ENCODE measurements at places on chromosomes 16 and 17.

DNA sequence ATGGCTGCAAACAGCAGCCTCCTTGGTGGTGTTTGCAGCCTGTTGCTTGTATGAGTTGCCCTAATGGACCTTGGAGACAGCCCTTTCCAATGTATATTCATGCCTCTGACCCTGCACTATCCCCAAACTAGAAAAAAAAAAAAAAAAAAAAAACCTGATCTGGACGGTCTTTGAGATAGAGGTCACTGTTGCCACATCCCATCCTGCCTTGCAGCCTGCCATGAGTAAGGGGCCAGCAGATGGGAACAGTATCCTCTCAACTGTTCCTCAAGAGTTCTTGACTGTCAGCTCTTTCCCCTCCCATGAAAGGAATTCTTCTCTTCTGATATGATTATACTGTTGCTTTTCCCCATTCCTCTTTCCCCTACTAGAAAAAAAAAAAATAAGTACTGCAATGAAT is 152.4 kb downstream of the SSH2 start:
- DNase-seq = no peak

- no peak for DNase-seq
Observed at GRCh38 chr16:88692861-88693260, 6.6 kb upstream of the SNAI3 start.

DNA sequence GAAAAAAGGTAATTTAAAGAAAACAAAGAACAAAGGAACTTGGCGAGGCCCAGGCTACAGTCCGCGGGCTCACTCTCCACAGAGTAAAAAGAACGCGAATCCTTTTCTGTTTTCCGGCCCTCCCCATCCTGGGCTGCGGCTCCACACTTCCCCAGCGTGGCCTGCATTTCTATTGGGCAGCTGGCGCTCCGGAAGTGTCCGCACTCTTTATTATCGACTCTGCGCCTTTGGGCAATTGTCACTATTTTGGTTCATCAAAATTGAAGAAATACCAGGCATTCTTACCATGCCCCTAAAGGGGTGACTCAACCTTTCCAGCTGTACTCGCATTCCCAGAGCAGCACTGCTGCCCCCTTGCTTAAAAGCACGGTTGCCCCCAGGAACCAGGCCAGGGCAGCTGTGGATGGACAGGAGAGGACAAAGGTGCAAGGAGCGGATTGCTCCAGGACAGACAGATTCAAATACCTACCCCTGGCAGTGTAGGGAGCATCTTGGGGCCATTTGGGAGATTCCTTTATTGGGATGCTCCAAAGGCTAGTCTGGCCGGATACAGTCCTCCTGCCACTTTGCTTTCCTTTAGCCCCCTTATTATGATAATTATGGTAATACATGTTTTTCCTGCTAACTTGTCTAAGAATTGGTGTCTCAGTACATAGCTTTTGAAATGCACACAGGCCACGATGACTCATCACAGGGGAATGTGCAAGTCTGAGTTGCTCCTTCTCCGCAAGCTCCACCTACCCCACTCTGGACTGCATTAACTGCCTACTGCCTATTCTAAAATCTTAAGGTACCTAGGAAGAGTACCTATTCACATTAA is 985 bp upstream of the SLFN12 start:
- no peak for DNase-seq

- no peak for DNase-seq
Observed at GRCh38 chr17:45646288-45646988, 137.7 kb upstream of the CRHR1 start.

DNA sequence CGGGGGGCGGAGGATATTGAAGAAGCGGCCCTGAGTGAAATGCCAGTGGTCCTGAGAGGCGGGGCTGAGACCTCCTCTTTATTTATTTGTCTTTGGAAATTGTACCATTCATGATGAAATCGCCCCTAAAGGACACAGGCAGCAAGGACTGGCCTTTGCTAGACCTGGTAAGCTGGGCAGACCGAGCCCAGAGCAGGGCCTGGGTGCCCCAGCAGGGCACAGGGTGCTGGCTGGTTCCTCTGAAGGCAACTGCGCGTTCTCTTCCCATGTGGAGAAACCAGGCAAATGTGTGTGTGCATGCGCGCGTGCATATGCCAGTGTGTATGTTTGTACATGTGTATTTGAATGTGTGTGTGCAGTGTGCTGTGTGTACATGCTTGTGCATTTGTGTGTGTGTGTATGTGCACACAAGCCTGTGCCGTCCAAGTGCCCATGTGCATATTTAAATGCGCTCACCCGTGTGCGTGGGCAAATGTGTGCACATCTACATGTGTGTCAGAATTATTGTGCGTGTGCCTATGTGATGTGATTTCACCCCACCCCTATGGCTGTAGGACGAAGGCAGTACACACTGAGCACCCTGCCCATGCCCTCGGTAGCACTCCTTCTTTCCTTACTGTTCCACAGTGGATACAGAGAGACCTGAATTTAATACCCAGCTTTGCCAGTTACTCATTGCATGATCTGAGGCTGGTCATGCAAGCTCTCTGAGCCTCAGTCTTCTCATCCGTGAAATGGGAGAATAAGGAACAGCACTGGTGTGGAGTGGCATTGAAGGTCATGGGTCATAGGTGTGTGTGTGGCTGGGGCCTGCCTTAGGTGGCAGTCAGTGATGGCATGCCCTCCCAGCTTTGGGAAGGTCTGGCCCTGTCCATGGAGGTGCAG is 105.2 kb downstream of the CMIP start:
- no peak for DNase-seq
